ENCODE measurements at places on chromosomes 1 and 21.
A peak's percentile ranks its signal among the peaks of the same experiment; 100 is the strongest.

DNA sequence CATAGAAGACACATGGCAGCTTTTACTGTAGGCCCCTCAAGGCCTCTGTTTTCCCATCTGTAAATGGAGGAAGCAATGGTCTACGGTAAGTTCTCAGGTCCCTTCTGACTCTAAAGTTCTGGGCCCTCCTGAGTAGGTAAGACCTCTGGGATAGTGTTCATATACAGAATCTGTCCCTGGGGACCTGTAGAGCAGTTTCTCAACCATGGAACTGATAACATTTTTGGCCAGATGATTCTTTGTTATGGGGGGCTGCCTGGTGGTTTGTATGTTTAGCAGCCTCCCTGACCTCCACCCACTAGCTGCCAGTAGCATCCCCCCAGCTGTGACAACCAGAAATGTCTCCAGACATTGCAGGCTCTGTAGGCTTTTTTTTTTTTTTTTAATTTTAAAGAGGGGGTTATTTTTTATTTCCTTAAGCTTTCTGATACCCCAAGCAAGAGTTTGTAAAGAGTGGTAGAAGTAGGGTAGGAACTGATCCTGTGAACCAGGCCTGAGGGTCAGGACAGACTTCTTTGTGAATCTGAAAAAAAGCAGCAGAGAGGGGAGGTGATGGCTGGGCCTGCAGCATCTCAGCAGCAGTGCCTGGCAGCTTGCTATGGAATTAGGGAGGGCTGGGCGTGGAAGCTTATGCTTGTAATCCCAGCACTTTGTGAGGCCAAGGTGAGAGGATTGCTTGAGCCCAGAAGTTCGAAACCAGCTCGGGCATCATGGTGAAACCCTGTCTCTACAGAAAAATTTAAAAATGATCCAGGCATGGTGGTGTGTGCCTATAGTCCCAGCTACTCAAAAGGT lies 20.2 kb upstream of the TCEA3 start:
- no peak for DNase-seq

DNA sequence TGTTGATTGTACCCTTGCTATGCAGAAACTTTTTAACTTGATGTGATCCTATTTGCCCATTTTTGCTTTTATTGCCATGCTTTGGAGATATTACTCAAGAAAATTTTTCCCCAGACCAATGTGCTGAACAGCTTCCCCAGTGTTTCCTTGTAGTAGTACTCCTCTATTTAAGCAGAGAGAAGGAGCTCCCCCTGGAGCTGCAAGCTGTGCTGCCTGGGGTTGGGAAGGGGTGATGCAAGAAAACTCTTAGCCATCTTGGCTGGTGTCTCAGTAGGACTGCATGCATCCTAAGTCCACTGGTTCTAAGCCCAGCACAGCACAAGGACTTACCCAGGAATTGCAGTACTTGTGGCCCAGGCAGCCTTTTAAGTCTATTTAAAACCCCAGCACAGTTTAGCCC lies 121.6 kb downstream of the NTMT2 start:
- DNase-seq = no peak

DNA sequence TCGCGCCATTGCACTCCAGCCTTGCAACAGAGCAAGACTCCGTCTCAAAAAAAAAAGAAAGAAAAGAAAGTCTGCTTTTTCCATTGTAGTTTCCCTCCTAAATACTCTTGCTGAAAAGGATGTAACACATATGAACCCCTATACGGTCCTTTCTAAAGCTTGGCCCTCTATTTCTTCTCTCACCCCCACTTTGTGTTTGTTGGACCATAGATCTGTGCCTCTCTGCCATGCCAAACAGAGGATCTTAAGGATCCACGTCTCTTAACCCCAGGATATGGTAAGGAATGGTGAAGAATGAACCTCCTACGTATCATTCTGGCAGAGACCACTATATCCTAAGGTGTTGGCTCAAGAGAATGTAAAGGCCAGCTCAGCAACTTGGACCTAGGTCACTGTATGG lies 18.7 kb upstream of the LAX1 start:
- no peak for DNase-seq

DNA sequence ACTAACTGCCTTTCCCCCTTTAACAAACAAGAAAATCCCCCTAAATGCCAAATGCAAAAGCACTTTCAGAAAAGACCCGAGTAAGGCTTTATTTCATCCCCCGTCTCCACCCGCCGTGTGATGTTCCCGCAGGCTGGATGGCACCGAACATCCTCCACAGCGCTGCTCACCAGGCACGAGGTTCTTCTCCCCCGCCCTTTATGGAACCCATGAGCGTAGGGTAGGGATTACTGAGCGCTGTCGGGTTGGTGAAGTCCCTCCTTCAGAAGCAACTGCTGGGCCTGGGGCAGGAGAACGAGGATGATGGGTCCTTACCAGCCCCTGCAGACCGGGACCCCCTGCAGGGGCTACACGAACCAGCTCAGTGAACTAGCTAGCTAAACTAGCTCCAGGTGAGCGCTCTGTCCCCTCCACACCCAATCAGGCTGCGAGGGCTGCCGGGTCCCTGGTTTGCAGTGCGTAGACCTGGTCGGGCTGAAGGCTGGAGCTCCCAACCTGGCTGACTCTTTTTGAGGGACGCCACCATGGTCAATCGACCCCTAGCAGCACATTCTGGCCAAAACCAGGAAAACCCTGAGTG lies 80.4 kb downstream of the ITPKB start:
- no peak for DNase-seq

DNA sequence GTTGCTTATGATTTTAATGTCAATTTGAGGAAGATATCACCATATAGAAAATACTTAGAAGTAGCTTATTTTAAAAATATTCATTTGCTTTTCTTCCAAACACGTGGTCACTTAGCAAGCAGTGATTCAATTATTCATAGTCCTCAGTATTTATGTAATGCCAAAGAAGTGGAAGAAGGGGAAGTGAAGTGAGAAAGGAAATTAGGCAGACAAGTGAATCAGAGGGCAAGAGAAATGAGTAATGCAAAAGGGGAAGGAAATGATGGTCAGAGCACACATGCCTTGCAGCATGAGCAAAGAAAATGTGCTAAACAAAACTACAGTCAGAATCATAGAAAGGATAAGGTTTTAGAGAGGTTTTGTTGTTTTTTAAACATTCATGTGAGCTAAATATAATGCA lies 31.8 kb downstream of the SDCCAG8 start:
- no peak for DNase-seq

- no peak for DNase-seq
Measured at GRCh38 chr1:64848136-64848535, 103.3 kb downstream of the RAVER2 start.

GRCh38 chr1:236759252-236759859 lies 35.7 kb upstream of the MTR start:
- no peak for DNase-seq

GRCh38 chr1:239856067-239856466 lies 235.6 kb upstream of the FMN2 start:
- DNase-seq = no peak

DNA sequence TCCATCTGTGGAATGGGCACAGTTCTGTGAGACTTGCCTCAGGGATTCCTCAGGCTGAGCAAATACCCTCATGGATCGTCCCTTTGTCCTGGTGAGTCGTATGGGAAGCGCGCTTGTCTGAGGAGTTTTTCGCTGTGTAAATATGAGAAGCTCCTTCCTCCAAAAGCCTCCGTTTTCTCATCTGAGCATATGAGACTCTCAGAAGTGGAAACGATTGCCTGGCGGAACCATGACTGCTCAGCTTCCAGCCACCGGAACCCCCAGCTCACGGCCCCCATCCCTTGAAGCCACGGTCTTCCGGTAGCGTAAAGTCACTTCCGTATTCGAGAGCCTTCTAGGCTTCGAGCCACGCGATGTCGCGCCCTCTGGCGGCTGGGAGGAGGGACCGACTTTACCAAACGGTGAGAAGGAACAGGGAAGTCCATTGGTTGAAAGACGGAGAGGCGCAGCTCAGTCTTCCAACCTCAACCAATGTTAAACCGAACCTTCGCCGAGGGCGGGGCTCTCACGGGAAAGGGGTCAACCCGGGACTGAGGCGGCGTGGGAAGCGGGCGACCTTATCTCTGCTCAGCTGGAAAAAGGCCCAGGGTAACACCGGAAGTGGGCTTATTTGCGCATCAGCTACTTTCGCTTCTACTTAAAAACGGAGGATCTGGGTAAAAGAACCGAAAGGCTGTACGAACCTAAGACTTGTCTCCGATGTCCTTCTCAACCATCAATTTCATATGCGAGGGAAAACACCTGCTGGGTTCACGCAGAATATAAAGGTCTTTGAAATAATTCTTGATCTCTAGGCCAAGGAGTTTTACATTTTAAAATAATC lies 46.3 kb downstream of the AZIN2 start:
- peak; percentile 100 for DNase-seq

DNA sequence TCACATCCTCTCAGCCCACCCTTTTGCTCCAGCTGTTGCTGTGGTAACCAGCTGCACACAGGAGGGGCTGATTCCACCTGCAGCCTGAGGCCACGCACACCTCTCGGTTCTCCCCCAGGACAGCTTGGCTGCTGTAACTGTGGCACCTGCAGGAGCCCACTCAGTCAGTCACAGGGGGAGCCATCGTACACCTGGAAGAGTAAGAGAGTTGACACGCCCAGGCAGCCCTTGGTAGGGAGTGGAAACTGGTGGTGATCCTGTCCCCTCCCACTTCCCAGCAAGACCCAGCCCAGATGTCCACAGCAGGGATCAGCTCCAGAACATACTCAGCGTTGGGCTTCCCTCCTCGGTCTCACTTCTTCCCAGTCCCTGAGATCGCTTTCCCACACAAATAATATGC lies 32.2 kb upstream of the BACE2 start:
- no peak for DNase-seq

DNA sequence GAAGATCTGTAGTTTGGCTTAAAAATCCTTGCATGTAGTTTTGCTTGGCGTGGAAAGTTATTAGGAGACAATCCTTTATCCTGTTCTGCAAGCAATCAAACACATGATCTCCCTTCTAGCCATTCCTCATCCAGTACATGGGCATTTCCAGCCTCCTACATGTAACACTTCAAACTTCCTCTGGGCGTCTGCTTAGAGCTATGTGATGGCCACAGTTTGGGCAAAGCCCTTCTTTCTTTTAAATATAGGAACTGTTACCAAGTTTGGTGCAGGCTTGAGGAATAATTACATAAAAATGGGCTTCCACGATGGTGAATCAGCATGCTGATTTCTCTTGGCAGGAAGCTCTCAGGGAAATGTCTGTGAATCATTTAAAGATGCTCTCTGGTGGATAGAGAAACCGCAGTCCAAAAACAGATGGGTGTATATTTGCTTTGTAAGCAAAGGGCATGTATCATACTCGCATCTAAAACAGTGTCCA lies 176.9 kb upstream of the FMN2 start:
- no peak for DNase-seq

DNA sequence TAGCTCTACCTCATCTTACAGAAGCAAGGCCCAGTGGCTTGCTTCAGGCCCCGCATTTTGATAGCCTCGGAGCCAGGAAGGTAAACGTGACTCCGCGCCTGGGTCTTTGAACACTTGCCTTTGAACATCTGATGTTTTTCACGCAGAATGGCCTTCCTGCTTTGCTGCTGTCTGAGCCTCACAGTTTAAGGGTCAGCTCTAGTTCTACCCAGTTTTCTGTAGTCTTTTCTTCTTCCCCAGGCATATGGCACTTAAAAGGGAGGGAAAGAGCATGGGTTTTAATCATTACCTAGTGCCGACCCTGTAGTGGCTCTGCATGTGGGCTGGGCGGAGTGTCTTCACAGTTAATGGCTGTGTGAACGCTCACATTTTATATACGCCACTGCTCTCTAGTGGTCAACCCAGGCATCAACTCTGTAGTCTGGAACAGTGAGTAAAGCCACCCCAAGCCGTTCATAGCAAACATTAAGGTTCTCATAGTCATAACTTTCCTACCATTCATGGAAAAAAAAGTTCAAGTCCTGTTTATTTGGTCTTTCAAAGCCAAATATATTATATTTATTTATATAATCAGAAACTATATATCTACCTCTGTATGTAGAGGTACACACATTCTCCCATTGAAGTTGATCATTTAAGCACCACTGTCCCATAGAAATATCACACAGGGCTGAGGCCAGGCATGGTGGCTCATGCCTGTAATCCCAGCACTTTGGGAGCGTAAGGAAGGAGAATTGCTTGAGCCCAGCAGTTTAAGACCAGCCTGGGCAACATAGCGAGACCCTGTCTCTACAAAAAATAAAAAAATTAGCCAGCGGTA lies 78.1 kb downstream of the IER5 start:
- DNase-seq = peak; percentile 68

DNA sequence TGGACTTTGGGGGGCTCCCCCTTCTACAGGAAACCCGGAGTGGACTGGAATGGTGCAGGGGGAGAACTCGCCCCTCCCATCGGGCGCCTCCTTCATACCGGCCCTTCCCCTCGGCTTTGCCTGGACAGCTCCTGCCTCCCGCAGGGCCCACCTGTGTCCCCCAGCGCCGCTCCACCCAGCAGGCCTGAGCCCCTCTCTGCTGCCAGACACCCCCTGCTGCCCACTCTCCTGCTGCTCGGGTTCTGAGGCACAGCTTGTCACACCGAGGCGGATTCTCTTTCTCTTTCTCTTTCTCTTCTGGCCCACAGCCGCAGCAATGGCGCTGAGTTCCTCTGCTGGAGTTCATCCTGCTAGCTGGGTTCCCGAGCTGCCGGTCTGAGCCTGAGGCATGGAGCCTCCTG lies at the start of gene TNFRSF14:
Gene TNFRSF14 (plus strand): TSS at position 95 of the 401 bp plus-strand sequence. CDS start 294 bp downstream, at position 389.
- peak; percentile 62 for DNase-seq

GRCh38 chr1:64956733-64957441 lies 9.5 kb downstream of the JAK1 start:
- DNase-seq = peak; percentile 62

DNA sequence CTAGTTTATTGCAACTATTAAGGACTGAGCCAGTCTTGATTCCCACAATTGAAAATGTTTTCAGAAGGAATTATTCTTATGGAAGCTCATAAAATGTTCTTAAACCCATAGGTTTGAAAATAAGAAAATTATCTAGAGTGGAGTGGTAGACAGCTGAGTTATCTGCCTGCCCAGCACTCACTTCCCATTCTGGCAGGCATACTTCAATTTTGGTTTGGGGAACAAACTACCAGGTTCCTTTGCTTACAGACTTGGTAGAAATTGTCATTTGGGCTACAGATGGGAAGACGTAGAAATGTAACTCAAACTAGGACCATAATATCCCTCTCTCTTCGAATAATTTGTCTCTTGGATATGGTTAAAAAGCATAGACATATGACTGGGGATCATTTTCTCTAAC lies 18.4 kb downstream of the JUN start:
- DNase-seq = no peak

- no peak for DNase-seq
Measured at GRCh38 chr21:39159342-39160063, 23.7 kb downstream of the PSMG1 start.

- DNase-seq = no peak
Measured at GRCh38 chr1:221063651-221064050, 184.4 kb downstream of the HLX start.
